ENCODE measurements at places on chromosomes 1 and 21.

- no peak for DNase-seq
Observed at GRCh38 chr1:188466539-188466938, 1637.8 kb downstream of the PLA2G4A start.

- no peak for DNase-seq
Observed at GRCh38 chr1:38728585-38728908, 131.0 kb downstream of the RRAGC start.

GRCh38 chr1:158999316-159000069 is 10.2 kb upstream of the IFI16 start:
- peak; percentile 93 for DNase-seq

GRCh38 chr1:9075022-9075421 is 5.6 kb upstream of the SLC2A5 start:
- DNase-seq: no peak

- DNase-seq: no peak
Observed at GRCh38 chr1:54335011-54335754, 71.0 kb downstream of the SSBP3 start.

DNA sequence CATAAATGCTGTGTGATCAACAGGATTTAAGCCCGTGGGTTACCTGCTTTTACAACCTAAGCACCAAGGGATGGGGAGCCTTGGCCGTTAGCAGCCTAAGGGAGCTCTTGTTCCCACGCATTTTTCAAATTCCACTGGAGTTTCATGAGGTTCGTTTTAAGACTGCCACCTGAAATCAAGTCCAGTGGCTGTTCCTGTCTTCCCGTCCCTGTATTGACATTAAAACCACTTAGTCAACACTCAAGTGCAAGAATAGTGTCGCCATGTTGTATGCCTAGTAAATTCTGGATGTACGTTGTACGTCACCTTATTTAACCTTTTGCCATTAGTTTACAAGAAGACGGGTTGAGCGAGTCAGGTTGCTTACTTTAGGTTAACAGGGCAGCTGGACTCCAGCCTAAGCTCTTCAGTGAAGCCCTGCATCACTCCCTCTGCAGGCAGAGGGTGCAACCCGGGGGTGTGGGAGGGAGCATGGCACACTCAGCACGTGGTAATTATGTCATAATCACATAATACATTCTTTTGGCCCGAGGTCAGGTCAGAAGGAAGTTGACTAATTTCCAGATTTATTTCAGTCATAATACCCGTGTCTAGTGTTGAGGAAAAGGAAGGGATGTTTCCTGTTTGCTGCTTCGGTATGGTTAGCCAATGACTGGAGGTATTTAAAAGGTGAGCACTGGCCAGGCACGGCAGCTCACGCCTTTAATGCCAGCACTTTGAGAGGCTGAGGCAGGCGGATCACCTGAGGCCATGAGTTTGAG is 42.5 kb downstream of the CNST start:
- peak; percentile 52 for DNase-seq

GRCh38 chr1:27603309-27603680 is 649 bp downstream of the AHDC1 start:
- no peak for DNase-seq

DNA sequence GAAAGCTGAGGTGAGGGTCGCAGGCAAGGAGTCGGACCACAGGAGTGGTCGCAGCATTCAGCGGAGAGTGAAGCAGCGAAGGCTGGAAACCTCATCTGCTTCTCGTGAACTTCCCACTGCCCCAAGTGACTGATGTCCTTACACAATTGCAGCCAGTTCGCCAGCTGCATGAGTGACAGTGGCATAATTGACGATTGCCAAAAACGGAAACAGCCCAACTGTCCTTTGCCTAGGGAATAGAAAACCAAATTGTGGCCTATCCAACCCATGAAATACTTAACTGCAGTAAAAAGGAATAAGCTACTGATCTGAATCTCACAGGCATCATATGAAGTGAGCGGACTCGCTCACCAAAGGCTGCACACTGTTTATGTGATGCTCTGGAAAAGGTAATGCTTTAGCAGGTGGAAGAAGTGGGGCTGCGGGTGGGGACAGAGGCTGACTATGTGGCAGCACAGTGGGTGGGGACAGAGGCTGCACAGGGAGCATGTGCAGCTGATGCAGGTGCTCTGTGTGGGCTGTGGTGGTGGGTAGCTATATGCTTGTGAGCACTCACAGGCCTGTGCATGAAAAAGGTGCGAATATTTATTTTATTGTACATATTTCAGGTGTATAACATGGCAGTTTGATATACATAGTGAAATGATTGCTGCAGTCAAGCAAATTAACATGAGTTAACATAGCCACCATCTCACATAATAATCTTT is 4.2 kb upstream of the NLRP3 start:
- DNase-seq: no peak

Measured in astrocyte of the cerebellum (primary cell).